ENCODE measurements at places on chromosomes 7 and 10.

DNA sequence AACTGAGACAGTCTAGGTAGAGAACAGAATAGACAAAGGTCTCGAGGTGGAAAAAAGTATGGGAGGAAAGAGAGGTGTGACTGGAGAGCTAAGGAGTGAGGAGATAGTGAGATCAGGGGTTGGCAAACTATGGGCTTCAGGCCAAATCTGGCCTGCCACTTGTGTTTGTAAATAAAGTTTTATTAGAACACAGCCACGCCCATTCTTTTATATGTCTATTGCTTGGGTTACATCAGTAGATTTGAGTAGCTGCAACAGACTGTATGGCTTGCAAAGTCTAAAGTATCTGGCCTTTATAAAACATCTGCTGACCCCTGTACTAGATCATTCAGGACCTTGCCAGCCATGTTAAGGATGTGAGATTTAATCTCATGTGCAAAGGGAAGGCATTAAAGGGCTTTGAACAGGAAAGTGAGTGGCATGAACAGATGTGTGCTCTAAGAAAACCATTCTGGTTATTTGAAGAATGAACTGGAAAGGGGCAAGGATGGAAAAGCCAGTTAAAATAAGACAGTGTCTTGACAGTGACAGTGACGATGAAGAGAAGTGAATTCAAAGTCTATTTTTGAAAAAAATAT, 240.3 kb downstream of the RNLS start:
- no peak for DNase-seq

DNA sequence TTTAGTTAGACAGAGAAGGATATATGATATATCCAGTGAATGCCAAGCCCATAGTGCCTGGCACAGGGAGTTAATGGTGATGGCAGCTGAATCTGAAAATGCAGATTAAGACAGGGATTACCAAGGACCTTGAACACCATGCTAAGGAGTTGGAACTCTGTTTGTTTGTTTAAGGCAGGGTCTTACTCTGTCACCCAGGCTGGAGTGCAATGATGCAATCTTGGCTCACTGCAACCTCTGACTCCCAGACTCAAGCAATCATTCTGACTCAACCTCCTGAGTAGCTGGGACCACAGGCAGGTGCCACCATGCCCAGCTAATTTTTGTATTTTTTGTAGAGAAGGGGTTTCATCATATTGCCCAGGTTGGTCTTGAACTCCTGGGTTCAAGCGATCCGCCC, 1.6 kb downstream of the AKR1D1 start:
- no peak for DNase-seq

GRCh38 chr7:80445351-80445750, 66.5 kb downstream of the GNAT3 start:
- DNase-seq: no peak

DNA sequence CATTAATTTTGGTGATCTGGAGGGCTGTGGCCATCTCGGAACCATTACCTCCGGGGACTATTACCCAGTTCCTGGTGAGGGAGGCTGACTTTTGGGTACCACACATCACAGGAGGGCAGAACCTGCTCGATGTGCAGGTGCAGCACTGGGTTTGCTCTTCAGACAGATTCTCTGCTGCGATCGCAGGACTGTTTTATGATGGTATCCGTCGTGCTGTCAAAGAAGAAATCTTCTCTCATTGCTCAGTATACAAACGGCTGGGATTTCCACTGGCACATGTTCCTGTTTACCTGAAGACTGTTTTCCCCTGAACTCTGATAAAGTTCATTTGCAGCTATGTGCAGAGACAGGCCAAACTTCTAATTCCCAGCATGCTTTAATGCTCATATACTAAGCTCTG, 27.2 kb upstream of the SHH start:
- DNase-seq: no peak

- peak; percentile 100 for DNase-seq
Measured at GRCh38 chr10:49538381-49539319, at the start of gene ERCC6. TSS of gene ERCC6 (minus strand) at chr10:49539121.

DNA sequence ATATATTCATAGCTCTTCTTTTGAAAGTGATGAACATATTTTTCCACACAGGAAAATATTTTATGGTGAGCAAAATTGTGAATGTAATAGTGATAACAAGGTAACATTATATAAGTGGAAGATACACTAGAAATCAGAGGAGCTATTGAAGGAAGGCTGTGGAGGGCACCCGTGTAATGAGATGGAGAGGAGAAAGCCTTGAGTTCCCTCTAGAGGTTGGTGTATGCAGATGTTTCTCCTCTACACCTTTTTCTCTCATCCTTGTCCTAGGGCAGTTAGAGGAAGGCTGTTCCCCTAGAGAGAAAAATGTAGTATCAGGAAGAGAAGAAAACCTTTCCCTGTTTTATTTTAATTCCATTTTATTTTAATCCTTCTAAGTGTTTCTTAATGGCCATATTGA, 54.6 kb upstream of the NRG3 start:
- DNase-seq: no peak

DNA sequence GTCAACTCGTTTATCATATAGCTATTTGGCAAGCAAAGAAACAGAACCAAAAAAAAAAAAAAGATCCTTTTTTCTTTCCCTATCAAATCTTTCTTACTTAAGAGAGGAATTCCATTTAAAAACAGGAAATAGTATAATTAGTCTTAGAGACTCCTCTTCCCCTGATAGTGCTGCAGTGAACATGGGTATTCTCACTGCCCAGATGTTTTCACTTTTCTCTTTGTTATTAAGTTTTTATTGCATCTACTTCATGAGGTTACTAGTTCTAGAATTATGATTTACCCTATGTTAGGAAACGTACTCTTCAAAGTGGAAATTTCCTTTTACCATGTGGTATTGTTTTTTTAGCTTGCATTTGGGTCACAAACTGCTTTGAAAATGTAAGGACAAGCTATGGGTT, 8.5 kb downstream of the CASP2 start:
- no peak for DNase-seq

GRCh38 chr7:151736403-151736909, 140.5 kb downstream of the PRKAG2 start:
- DNase-seq: peak; percentile 95

DNA sequence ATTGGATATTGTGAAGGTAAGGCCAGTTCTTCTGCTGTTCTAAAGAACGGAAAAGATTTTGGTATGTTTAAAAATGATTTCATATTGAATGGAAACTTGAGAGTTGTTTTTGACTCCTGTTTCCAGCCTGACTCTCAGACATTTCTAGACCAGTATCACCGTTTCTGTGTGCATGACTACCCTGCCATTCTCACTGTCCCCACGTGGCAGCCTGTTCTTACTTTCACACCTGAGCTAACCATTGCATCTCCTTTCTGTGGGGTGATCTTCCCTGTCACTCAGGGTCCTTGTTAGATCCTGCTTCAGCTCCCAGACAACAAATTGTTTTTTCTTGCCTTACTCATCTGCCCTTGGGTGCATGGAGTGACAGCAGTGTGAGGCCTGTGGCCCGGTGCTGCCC, 38.9 kb downstream of the GLRX3 start:
- no peak for DNase-seq

GRCh38 chr7:115682507-115682906, 348.1 kb downstream of the TFEC start:
- no peak for DNase-seq

DNA sequence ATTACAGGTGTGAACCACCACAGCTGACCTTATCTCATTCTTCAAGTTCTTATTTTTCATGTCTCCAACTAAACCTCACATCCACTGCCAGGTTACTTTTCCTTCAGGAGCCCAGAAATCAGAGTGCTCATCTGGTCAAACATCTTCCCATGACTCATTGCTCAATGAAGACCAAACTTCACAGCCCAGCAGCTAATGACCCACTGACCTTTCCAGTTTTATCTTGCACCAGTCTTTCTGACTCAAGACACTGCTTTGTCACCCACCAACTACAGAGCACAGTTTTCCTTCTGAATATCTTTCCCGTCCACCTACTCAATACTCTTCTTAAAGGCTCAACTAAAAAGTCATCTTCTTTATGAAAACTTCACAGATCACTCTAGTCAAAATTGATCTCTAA, 245.1 kb downstream of the CHCHD3 start:
- DNase-seq: peak; percentile 14

- no peak for DNase-seq
Measured at GRCh38 chr7:155007947-155008346, 5.0 kb upstream of the PAXIP1 start.

- no peak for DNase-seq
Measured at GRCh38 chr10:119095640-119096039, 8.3 kb upstream of the DENND10 start.

GRCh38 chr7:71750290-71750689, 618.3 kb downstream of the GALNT17 start:
- no peak for DNase-seq

DNA sequence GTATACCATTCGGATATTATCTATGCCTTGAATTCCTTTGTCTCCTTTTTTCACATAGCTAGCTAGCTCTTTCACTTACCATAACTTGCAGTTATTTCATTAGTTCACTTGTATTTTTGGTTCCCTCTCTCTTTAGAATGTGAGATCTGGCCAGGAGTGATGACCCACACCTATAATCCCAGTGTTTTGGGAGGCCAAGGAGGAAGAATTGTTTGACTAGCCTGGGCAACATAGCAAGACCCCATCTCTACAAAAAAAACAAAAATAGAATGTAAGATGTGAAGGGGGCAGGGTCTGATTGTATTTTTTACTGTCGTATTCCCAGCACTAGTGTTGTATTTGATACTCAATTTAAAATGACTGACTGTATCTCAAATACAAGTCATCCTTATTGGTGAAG, 19.6 kb downstream of the NFE2L3 start:
- DNase-seq: no peak

- no peak for DNase-seq
Measured at GRCh38 chr7:104482362-104483037, 154.1 kb downstream of the LHFPL3 start.

DNA sequence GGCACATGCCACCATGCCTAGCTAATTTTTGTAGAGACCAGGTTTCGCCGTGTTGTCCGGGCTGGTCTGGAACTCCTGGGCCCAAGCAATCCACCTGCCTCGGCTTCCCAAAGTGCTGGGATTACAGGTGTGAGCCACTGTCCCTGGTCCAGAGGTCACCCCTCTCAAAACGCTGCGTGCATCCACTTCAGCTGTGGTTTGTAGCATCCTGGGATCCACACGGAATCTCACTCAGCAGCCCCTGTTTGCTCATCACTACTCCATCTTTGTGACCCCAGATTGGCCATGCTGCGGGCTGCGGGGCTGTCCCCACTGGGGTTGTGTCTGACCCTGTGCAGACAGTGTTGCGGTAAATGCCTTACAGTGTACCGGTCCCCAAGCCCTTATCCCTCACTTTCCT, 3.5 kb downstream of the INPP5A start:
- no peak for DNase-seq

DNA sequence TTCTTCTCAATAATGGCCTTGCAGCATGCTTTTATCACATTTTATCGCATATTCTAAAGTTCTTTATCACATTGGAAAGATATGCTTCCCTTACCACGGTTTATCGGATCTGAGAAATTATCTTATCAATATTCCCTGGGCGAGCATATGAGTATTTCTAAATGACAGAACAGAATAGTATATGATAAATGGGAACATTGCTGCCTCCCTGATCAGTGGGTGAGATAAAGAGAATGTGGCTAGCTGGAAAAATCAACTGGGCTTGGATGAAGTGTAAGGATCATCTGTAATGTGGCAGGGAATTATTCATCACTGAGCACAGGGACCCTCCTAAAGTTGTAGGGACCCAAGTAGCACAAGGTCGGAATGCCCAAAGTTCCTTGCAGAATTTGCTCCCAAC, 667.4 kb upstream of the NRP1 start:
- no peak for DNase-seq

GRCh38 chr10:74928742-74929191, 102.4 kb downstream of the KAT6B start:
- no peak for DNase-seq

- DNase-seq: no peak
Measured at GRCh38 chr10:84401854-84402611, 73.6 kb downstream of the CCSER2 start.

- no peak for DNase-seq
Measured at GRCh38 chr10:75904499-75905283, 473.3 kb downstream of the LRMDA start.

GRCh38 chr10:52283174-52283573, 30.9 kb upstream of the DKK1 start:
- DNase-seq: no peak

DNA sequence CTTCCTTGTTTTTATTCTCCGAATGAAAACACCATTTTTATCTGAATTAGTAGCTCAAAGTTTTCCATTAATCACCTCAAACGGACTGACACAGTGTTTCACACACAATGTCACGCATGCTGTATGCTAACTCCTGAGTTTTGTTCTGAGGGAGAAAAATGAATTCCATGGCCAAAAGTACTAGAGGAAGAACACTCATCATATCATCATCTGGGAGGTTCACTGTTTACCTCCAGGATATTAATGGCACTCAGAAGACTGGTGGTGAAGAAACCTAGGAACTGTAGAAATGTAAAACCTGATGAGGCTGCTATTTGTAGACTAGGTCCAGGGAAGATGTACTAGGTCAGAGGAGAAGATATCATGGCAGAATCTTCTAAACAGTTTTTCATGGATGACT, 395.6 kb upstream of the ETV1 start:
- peak; percentile 8 for DNase-seq

DNA sequence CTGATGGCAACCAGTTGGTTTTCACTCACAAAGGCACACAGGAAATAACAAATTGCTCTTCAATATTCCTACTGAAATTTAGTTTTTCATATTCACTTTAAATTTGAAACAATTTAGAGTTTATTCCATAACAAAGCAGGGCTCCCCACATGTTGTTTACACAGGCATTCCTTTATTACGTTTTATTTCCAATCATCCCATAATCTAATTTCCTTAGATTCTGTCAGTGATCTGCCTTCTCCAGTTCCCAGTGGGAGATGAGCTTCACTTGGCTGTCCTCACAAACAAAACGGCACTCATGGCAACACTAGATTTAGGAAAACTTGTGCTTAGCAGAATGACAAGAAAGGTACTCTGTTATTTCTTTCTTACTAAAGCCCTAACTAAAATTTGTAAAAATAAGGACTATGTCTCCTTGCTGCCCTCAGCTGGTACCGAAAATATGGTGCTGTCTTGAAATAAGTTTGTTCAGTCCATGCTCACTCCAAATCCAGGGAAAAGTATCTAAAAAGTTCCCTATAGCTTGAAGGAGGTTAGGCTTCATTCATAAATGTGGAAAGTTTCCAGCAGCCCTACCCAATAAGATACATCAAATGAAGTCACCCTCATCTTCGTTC, 23.0 kb downstream of the PHYH start:
- no peak for DNase-seq

GRCh38 chr7:120837599-120837998, 20.3 kb downstream of the TSPAN12 start:
- DNase-seq: no peak

GRCh38 chr7:125173571-125173970, 243.9 kb upstream of the POT1 start:
- DNase-seq: no peak

GRCh38 chr10:102085336-102085735, 20.2 kb downstream of the HPS6 start:
- DNase-seq: no peak

All from AG20443 (cell line).